ENCODE measurements at places on chromosomes 1 and 21.

- DNase-seq, result peak; percentile 97
These were observed at the start of gene HSPA13 for GRCh38 chr21:14382835-14383595. Gene HSPA13, minus strand, starts transcription at chr21:14383146. Its CDS starts 27 bp downstream, at chr21:14383119.

DNA sequence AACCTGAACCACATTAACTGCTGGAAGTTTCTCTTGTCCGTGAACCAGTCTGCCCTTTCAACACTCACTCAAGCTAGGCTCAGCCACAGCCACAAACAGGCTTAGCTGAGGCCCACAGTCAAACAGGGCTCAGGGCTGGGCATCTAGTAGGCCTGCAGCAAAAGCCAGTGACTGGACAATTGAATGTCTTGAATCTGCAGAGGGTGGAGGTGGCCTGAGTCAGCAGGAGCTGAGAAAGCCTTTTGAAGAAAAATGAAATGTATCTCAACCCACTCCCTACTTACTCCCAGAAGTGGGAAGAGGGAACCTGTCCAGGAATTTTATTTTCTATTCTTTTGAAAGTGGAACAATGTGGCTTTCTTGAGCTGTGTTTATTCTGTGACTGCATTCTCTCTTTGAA is 95.4 kb downstream of the PTPRU start:
- DNase-seq, result no peak

DNA sequence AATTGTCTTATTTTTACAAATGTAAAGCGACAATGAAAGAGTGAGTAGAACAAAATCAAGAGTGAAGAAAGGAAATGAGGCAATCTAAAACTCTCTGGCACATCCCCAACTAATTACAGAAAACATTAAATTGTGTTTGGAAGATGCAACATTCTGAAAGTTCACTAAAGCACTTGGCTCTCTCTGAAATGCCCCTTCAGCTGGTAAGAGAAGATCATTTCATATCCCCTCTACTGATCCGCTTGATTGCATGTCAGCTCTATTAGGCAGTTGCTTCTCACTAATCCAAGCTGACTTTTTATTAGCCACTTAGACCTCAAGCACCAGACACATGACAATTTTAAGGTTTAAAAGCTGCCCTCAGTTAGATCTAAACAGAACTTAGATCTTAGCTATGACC is 262.8 kb upstream of the PRMT6 start:
- no peak for DNase-seq

DNA sequence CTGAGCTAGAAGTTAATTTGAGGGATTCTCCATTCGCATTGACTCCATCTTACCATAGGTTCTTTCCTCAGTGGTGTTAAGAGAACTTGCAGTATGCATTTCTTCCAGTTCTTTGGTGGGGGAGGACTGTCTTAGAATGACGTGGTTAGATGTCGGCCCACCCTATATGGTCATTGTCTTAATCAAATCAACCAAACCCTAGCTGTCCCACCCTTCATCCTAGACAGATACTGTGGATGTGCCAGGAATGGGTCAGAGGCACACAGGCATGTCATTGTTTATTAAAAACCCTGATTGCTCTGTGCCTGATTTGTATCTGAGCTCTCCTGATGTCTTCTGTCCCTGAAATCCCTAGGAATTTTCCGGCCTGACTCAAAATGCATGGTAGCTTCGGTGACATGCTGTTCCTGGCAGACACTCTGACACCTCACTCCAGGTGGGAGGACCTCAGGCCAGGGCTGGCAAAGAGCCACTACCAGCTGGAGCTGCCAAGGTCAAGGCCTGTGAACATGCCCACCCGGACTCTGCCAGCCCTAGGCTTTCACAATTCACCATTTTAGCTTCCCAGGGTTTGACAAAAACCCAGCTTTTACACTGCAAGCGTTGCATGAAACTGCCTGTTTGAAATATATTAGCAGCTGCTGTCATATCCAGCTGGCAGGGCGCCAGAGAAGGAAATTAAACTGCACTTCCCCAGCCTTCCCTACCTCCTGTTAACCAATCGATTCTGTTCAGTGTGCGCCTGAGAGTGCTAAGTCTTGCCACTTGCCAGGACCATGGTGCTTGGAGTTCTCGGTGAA is 134.0 kb downstream of the FAM78B start:
- no peak for DNase-seq
